ENCODE measurements at places on chromosomes 11 and 22. TPM values are rescaled to one million over a fixed set of nuclear protein-coding genes. Genes with fewer than 3 reads are reported as not detected.

Gene FAM181B
- not detected for total RNA-seq

Gene CNTF
- total RNA-seq = 1.5 TPM

Gene CDC42EP2
- 33.2 TPM for total RNA-seq

Gene FXYD2
- total RNA-seq = 0.33 TPM

Gene PGA3
- total RNA-seq = 2.0 TPM

Gene LRP4
- total RNA-seq = 1.0 TPM

Gene VSTM5
- total RNA-seq = not detected

Gene EIF4G2
- total RNA-seq = 843 TPM

Gene PRRG4
- 0.15 TPM for total RNA-seq

Gene CARD16
- total RNA-seq = 15.3 TPM

Gene GUCY1A2
- total RNA-seq = 0.29 TPM

Gene CHRM1
- total RNA-seq = not detected

Gene CLDN5
- 0.17 TPM for total RNA-seq

Gene TMEM121B
- 0.15 TPM for total RNA-seq

Gene ADAMTS15
- 35.8 TPM for total RNA-seq

Gene HEPHL1
- total RNA-seq = not detected

Gene OR4B1
- not detected for total RNA-seq

Gene SEC14L2
- total RNA-seq = 12.7 TPM

Gene MMP13
- not detected for total RNA-seq

Gene IGSF9B
- 0.15 TPM for total RNA-seq

Gene APOL3
- 25.2 TPM for total RNA-seq

Gene MRGPRX4
- not detected for total RNA-seq

Gene CELSR1
- 0.73 TPM for total RNA-seq

Gene PPP6R3
- 108 TPM for total RNA-seq

Gene FAM180B
- total RNA-seq = not detected

Gene VSIG10L2
- total RNA-seq = not detected

Gene C11orf65
- total RNA-seq = 1.8 TPM

Gene WNT11
- total RNA-seq = 0.50 TPM

Gene ACRV1
- under 0.01 TPM for total RNA-seq

Gene E2F8
- under 0.01 TPM for total RNA-seq

Gene KLHL22
- 51.1 TPM for total RNA-seq

Gene SLC22A8
- not detected for total RNA-seq
